ENCODE measurements at places on chromosomes 11 and 22. TPM values are rescaled to one million over a fixed set of nuclear protein-coding genes. Genes with fewer than 3 reads are reported as not detected.

Gene ABTB2
- total RNA-seq, result 0.28 TPM

Gene HEPN1
- not detected for total RNA-seq

Gene TMEM86A
- total RNA-seq, result 0.36 TPM

Gene HTR3A
- total RNA-seq, result not detected

Gene OR52A1
- not detected for total RNA-seq

Gene OR52H1
- total RNA-seq, result 0.28 TPM

Gene OR8D4
- not detected for total RNA-seq

Gene RIMBP3B
- 0.28 TPM for total RNA-seq

Gene EHF
- total RNA-seq, result not detected

Gene SMIM38
- total RNA-seq, result under 0.01 TPM

Gene PTPN5
- not detected for total RNA-seq

Gene PIK3C2A
- total RNA-seq, result 56.4 TPM

Gene FAM111B
- 9.3 TPM for total RNA-seq

Gene LMO2
- total RNA-seq, result not detected

Gene DSCAML1
- total RNA-seq, result not detected

Gene HEPHL1
- total RNA-seq, result under 0.01 TPM

Gene P2RY6
- under 0.01 TPM for total RNA-seq

Gene TXNRD2
- 15.6 TPM for total RNA-seq

Gene TMEM121B
- under 0.01 TPM for total RNA-seq

Gene CLMP
- 56.1 TPM for total RNA-seq

Gene KRTAP5-1
- not detected for total RNA-seq

Gene PICK1
- total RNA-seq, result 16.5 TPM

Gene ISX
- not detected for total RNA-seq

Gene C11orf86
- not detected for total RNA-seq

Gene NPTXR
- total RNA-seq, result 0.28 TPM

Gene DEPDC7
- 9.7 TPM for total RNA-seq

Gene ACTN3
- under 0.01 TPM for total RNA-seq

Gene OR8A1
- not detected for total RNA-seq

Gene MUC2
- total RNA-seq, result not detected

Gene NLRP6
- total RNA-seq, result not detected

Gene SYT12
- total RNA-seq, result 0.56 TPM

Gene PNPLA5
- total RNA-seq, result 0.18 TPM

Gene HPX
- total RNA-seq, result 0.36 TPM

Gene NXPE2
- not detected for total RNA-seq

Gene THRSP
- not detected for total RNA-seq

Gene TEX12
- total RNA-seq, result not detected

Gene TTC9C
- total RNA-seq, result 45.5 TPM

Gene UPK3A
- not detected for total RNA-seq

Gene CDC45
- total RNA-seq, result 37.5 TPM

Gene DMC1
- 0.18 TPM for total RNA-seq

Gene SCT
- total RNA-seq, result not detected

Gene ANO1
- total RNA-seq, result 4.1 TPM
